Foreskin fibroblast (primary cell): ENCODE measurements at places on chromosomes 3 and 15.

DNA sequence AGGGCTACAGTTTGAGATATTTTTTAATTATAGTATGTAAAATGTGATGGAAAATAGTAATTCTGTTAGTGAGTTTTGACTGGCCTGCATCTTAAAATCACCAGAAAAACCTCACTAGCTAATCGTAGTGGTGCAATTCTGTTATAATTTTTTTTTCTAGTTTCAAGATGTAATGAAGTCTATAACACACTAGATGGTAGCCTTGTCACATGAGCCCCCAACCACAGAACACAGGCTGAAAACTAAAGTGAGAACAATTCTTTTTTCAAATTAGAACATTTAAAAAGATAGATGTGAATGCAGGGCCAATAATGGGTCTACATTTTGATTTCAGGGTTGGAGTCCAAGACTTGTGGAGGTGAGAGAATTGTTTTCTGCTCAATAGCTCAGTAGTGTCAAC lies 83.3 kb upstream of the KCNH8 start:
- DNase-seq: no peak

- no peak for DNase-seq
Observed at GRCh38 chr3:148954981-148955380, 36.4 kb upstream of the GYG1 start.

- DNase-seq: no peak
Observed at GRCh38 chr3:5466065-5466464, 278.6 kb downstream of the EDEM1 start.

GRCh38 chr3:96466441-96466840 lies 348.0 kb upstream of the EPHA6 start:
- no peak for DNase-seq

- no peak for DNase-seq
Observed at GRCh38 chr3:197956626-197956988, 3.4 kb upstream of the LMLN start.

DNA sequence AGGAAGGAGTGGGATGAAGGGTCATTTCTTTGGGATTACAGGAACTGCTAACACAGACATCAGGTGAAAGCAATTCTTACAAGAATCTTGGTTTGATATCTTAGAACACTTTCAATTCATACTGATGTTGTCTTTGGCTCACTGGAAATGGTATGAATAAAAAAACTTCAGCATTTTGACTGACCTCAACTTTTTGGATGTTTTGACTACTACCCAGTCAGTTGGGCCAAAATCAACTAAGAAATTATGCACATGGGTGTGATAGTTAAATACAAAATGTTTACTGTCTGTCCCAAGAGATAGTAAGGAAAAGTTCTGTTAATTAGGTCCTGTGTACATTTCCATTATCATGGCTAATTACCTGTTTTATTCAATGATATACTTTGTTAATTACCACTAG lies 165.5 kb upstream of the LRIG1 start:
- DNase-seq: no peak

GRCh38 chr15:39021341-39021740 lies 456.7 kb upstream of the RASGRP1 start:
- DNase-seq: no peak

GRCh38 chr3:60798456-60798855 lies 452.8 kb downstream of the FHIT start:
- no peak for DNase-seq

GRCh38 chr3:114418724-114419543 lies 125.1 kb downstream of the TIGIT start:
- DNase-seq: peak; percentile 91

DNA sequence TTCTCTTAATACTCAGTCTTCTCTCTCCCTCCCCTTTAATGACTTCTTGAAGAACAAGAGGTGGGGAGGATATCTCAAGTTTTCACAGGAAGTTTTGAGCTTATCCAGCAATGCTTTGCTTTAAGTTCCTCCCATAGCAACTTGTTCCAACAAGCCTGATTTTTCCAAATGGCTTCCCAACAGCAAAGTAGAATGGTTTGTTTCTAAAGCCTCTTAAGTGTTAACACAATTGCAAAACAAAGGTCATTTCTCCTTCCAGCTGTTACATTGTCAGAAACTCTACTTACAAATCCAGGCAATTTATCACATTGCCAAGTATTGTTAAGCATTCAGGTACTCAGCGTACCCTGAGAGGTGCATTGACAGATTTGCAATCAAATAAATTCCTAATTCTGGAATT lies 6.8 kb upstream of the ZNF770 start:
- DNase-seq: no peak

DNA sequence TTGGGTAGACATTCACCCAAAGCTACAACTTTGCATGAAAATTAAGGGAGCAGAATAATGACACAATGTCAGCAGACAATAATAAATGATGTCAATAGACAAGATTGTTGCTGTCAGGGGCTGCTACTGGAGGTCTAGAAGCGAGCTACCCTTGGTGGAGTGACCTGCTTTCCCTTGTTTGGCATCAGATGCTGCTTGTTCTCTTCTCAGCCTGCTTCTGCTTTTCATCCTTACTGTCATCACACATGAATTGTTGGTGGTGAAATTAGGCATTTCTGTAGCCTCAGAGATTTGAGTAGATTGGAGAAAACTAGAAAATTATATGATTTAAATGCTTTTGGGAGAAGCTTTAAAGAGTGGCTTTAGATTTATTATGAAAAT lies 193.8 kb downstream of the NR1D2 start:
- no peak for DNase-seq

- peak; percentile 7 for DNase-seq
Observed at GRCh38 chr3:98702166-98702565, 61.0 kb upstream of the ST3GAL6 start.

GRCh38 chr3:170723241-170723640 lies 137.4 kb upstream of the SLC7A14 start:
- no peak for DNase-seq

- DNase-seq: peak; percentile 69
Observed at GRCh38 chr3:142213298-142213697, 12.1 kb downstream of the GK5 start.

- no peak for DNase-seq
Observed at GRCh38 chr3:183151086-183151485, 11.4 kb downstream of the LAMP3 start.

GRCh38 chr3:184524981-184525336 lies 36.6 kb upstream of the EPHB3 start:
- DNase-seq: no peak

GRCh38 chr15:27599034-27599433 lies 500.1 kb downstream of the OCA2 start:
- no peak for DNase-seq

GRCh38 chr3:128488991-128489673 lies 3.9 kb downstream of the GATA2 start:
- peak; percentile 64 for DNase-seq

- DNase-seq: peak; percentile 71
Observed at GRCh38 chr15:43901495-43901894, 74.7 kb downstream of the WDR76 start.

GRCh38 chr15:35557544-35557943 lies 11.6 kb upstream of the DPH6 start:
- DNase-seq: peak; percentile 87

DNA sequence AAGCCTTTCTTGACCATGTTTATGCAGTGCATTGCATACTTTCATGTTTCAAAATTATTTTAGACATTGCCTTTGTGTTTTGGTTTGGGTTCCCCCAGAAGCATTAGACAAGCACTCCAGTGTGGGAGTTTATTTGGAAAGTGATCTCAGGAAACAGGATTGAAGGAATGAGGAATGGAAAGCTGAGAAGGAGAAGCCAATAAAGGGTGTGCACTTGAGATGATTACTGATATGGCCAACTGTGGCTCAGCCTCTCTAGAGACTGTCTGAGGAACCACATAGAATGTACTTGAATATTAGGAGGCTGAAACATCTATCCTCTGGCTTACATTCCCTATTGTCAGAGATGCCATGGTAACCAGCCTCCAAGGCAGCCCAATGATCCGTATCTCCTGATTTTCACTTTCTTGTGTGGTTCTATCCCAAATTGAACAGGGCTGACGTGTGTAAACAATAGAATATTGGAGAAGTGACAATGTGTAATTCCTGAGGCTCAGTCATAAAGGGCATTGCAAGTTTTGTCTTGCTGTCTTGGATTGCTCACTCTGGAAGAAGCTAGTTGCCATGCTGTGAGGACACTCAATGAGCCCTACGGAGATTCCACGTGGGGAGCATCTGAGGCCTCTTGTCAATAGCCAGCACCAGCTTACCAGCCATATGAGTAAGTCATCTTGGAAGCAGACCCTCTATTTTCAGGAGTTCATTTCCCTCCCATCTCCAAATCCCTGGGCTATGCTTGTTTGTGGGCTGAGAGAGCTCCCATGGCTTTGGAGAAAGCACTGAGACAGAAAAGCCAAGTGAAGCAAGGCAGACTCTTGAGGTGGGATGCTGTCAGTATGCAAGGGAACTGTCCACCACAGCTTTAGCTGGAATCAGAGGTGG lies 84.7 kb downstream of the SCN11A start:
- no peak for DNase-seq

GRCh38 chr3:72256716-72257115 lies 471.8 kb upstream of the PROK2 start:
- no peak for DNase-seq

DNA sequence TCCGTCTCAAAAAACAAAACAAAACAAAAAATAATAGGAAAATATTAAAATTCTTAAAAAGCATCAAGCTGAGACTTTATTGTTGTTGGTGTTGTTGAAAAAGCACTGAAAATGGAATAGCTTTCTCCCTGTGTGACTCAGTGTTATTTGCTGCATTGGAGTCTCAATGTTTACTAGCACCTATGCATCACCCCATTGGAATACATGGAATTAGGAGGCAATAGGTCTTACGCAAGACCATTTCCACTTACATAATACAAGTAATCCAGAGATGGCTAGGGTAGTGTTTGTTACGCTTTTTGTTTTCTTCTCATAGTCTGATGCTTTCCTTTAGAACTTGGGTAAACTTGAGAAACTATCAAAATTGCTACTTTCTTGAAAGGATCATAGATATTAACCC lies 15.2 kb downstream of the GXYLT2 start:
- peak; percentile 74 for DNase-seq

- DNase-seq: peak; percentile 32
Observed at GRCh38 chr3:15941958-15942357, 144.2 kb upstream of the ANKRD28 start.

DNA sequence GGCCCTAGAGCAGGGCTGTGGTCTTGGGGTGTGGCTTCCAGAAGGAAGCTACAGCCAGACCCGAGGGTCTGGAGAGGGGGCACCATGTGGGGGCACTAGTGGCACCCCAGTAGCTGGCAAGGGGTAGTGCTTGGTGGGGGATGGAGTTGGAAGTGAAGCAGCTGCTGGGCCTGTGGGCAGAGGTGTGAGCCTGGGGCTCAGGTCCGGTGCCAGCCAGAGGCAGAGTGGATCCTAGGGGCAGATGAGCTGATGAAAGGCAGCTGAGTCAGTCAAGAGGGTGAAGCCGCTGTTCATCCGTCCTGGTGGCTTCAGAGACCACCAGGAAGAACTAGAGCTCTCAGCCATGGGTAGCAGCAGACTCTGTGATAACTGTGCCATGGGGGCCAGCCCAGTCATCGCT lies 172.6 kb downstream of the TBC1D2B start:
- no peak for DNase-seq

DNA sequence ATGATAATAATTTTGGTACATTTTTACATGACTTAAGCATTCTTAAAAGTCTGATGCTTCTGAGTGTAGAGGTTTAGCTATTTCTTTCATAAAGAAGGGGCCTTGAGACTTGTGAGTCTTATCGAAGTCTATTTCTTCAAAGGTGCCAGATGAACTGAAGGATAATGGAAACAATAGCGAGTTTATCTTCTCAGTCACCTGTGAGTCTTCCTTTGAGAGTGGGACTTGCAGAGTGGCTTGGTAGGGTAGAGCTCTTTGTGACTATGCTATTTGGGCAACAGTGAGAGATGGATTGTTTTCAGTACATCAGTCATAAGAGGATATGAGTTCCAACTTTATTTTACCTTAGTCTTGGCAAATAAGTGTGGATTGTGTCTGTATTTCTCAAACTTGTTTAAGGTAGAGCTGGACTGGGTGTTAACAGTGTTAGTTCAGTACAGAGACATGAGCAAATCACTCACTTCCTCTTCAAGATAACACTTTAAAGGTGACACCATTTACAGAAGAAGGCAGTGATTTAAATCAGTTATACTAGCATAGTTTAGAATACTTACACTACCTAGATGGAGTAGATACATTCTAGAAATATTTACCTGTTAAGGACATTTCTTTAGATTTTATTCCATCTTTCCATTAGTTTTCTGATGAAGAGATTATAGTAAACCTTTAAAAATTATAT lies 3.2 kb downstream of the AKAP13 start:
- no peak for DNase-seq
